ENCODE measurements at places on chromosomes 4 and X. TPM values are rescaled to one million over a fixed set of nuclear protein-coding genes. Genes with fewer than 3 reads are reported as not detected.

The ARHGEF38 gene
- not detected for total RNA-seq

The TMEM271 gene
- not detected for total RNA-seq

The BEX3 gene
- 284 TPM for total RNA-seq

The IL15 gene
- total RNA-seq, result 3.6 TPM

The AMTN gene
- not detected for total RNA-seq

The TLR7 gene
- not detected for total RNA-seq
